ENCODE measurements at places on chromosomes 16 and 17. TPM values are rescaled to one million over a fixed set of nuclear protein-coding genes. Genes with fewer than 3 reads are reported as not detected.

The ZSCAN10 gene
- total RNA-seq = 286 TPM

The PRKAR1A gene
- total RNA-seq = 158 TPM

DNA sequence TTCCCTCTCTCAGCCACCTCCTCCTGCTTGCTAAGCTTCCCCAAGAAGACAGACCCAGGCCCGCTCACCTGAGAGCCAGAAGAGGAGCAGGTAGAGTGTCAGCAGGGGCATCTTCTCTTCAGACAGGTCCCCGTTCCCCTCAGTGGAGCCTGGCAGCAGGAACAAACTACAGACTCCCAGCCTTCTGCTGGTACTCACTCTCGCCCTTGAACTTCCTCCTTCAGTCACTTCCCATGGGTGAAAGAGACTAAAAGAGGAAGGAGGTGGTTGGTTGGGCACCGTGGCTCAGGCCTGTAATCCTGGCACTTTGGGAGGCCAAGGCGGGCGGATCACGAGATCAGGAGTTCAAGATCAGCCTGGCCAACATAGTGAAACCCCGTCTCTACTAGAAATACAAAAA, at the start of gene CD300LF:
CD300LF (minus strand) TSS at position 168 of the 400 bp plus-strand sequence; CDS start at position 111, 57 bp downstream.
- no peak for DNase-seq

GRCh38 chr16:81697616-81698309, 81.3 kb upstream of the PLCG2 start:
- DNase-seq = no peak

DNA sequence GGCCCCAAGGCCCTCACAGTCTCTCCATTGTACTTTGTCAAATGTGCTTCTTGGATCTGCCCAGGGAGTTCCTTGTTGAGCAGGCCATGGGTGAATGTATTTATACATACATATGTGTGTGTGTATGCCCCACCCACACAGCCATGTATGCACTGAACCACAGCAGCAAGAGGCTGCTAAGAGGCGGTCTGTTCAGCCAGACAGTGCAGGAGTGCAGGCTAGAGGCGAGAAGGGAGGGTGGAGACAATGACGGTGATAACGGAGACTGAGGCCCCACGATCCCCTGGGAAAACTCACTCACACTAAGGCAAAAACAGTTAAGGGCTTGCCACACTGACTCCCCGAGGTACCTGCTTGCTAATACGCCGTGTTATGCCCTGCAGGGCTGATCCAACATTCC, 151.0 kb upstream of the CDC42EP4 start:
- DNase-seq = no peak

The RABEP2 gene
- total RNA-seq = 22.6 TPM

DNA sequence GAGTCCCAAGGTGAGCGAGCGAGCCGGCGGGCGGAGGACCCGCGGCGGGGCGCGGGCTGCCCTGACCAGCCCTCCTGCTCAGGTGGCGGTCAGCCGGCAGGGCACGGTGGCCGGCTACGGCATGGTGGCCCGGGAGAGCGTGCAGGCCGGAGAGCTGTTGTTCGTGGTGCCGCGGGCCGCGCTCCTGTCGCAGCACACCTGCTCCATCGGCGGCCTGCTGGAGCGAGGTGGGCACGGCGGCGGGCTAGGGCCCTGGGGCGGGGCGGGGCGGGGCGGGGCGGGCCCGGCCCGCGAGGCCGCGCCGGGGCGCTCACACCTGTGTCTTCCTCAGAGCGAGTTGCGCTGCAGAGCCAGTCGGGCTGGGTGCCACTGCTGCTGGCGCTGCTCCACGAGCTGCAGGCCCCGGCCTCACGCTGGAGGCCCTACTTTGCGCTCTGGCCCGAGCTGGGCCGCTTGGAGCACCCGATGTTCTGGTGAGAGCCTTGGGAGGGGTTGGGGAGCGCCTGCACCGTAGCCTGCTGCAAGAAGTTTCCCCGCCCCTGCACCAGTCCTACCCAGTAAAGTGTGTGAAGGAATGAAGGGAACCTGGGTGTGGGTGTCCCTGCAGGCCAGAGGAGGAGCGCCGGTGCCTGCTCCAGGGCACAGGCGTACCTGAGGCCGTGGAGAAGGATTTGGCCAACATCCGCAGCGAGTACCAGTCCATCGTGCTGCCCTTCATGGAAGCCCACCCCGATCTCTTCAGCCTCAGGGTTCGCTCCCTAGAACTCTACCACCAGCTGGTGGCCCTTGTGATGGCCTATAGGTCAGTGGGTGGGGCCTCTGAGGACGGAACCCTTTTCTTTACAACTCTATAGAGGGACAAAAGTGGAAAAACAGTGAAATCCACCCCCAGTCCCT, 802 bp downstream of the SETD6 start:
- DNase-seq = peak; percentile 41

GRCh38 chr16:52364500-52364899, 182.4 kb downstream of the TOX3 start:
- DNase-seq = no peak

DNA sequence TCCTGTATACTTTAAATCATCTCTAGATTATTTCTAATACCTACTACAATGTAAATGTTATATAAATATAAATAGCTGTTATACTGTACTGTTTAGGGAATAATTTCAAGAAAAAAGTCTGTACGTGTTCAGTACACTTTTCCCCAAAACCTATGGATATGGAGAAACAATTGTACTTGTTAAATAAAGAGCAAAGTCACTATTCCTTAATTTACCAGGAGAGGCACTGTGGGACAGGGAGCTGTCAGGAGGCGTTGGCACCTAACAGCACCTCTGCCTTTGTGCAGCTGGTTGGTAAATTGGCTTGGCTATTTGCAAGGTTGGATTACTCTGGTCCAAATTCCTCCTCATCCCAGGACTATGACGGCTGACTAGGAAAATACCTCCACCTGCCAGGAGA, 28.0 kb downstream of the CRHR1 start:
- no peak for DNase-seq

The TP53TG3C gene
- total RNA-seq = not detected

DNA sequence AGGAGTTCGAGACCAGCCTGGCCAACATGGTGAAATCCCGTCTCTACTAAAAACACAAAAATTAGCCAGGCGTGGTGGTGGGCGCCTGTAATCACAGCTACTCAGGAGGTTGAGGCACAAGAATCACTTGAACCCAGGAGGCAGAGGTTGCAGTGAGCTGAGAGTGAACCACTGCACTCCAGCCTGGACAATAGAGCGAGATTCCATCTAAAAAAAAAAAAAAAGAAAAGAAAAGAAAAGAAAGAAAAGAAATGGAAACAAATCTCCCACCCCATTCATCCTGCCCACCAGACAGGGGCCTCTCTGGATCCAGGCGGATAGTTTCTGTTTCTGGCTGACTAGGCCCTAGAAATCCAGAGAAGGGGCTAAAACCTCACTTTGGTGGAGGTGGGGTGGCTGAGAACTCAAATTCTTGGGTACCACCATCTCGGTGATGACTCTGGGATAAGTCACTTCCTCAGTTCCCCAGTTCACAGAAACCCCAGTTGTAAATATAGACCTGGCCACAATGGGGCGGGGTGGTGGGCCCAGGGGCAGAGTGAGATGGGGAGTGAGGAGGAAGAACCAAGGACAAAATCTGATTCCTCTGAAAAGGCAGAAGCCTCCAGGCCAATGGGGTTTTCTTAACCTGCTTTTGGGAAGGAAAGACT, 22.2 kb downstream of the SOCS1 start:
- DNase-seq = peak; percentile 40

The KRTAP3-2 gene
- not detected for total RNA-seq

DNA sequence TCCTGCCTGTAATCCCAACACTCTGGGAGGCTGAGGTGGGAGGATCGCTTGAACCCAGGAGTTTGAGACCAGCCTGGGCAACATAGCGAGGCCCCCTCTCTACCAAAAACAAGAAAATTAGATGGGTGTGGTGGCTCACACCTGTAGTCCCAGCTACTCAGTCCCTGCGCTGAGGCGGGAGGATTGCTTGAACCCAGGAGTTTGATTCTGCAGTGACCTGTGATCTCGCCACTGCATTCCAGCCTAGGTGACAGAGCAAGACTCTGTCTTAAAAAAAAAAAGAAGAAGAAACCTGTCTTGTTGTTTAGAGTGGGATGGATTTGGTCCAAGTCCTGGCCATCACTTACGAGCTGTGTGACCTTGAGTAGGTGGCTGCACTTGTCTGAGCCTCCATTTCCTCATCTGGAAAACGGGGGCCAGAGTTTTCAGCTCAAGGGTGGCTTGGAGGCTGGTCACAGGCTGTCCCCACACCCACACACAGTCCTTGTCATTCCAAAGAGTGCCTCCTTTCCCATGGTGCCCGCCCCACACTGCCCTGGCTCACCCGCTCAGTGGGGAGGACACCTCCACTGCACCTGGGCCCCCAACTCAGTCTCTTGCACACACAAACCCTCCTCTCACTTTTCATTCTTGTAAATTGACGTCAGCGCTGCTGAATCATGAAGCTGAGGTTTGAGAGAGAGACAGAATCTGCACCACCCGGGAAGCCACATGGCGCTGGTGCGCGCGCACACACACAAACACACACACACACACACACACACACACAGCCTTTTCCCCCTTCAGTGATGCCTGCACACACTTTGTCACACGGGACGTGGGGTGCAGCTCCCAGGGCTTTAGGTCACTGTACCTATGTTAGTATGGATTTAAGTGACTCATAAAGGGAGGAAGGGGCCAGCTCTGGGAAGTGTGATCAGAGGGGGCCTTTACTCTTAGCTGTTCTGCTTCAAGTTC, 4.2 kb downstream of the SOCS1 start:
- no peak for DNase-seq
